ENCODE measurements at places on chromosomes 6 and 20.

DNA sequence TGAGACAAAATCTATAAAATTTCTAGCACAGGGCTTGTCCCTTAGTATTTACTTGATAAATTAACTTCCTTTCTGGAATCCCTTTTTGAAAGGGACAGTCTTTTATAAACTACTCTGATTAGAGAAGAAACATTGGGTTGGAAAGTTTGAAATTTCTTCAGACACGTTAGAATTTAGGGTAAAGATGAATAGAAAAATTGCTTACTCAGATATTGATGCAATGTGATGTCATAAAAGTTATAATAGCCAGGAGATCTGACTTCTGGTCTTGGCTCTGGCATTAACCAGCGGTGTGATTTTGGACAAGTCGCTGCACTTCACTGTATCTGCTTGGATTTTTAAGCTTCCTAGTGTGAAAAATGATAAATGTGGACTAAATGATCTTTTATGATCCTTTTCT lies 9.7 kb upstream of the TNFRSF21 start:
- DNase-seq: no peak

DNA sequence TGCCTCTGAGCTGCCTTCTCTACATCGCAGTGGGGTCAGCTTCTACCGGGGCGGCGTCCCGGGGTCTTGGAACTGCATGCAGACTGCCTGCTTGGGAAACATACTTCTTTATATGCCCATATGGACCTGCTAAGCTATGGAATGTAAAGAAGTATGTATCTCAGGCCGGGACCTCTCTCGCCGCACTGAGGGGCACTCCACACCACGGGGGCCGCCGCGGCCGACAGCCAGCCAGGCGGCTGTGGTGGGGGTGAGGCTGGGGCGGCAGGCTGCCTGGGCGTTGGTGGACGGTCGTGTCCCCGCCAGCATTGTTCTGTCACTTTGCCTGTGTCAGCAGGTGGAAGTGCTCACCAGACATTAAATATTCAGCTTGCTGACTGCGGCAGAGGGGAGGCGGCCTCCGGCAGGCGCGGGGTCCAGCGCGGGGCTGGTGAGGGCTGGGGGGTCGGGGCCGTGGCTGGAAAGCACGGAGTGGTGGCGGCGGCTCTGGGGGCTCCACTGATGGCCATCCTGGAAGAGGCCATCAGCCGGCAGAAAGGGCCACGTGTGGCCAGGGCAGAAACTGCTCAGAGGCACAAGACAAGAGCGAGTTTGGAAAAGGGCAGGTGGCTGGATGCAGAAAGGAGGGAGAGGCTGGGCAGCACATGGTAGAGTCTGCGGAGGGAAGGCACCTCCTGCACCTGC lies 78.6 kb upstream of the GATA5 start:
- no peak for DNase-seq

GRCh38 chr6:45997875-45998506 lies 17.7 kb downstream of the CLIC5 start:
- DNase-seq: no peak

GRCh38 chr6:13146442-13146841 lies 181.9 kb downstream of the TBC1D7 start:
- no peak for DNase-seq
